H9 (cell line): ENCODE measurements at places on chromosomes 6 and 20.

GRCh38 chr6:33433544-33434191 lies 13.8 kb downstream of the SYNGAP1 start:
- H3K4me1 ChIP-seq = peaks cover 14% of the 10 kb centered on the region; the same call in 1 of the 2 replicates
- H3K36me3 ChIP-seq = peaks cover 38% of the 10 kb centered on the region
- H3K27ac ChIP-seq = no peak overlapping the region
- H3K4me3 ChIP-seq = peak overlapping the region; percentile 75
- H3K27me3 ChIP-seq = no peaks in the 10 kb centered on the region
- DNase-seq = peak; percentile 48

- H3K4me1 ChIP-seq = no peaks in the 10 kb centered on the region
- H3K27ac ChIP-seq = no peak overlapping the region
- H3K36me3 ChIP-seq = no peaks in the 10 kb centered on the region
- H3K27me3 ChIP-seq = no peaks in the 10 kb centered on the region
These were observed 45.5 kb upstream of the AFDN start for GRCh38 chr6:167781066-167781767.

DNA sequence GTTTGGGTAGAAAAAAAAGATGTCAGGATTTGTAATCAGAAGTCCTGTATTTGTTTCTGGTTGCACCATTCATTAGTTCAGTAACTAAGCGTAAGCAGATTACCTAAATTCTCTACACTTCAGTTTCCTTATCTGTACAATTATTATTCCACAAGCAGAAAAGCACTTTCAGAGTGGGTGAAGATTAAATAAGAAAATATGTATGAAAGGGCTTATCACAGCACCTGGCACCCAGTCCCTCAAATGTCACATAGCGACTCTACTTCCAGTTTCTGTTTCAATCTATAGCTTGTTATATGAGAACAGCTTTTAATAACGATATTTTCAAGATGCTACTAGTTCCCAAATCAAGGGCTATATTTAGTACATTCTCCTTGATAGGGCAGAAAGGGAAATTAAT lies 31.4 kb downstream of the RGS17 start:
- H3K27ac ChIP-seq = no peak overlapping the region
- no peaks in the 10 kb centered on the region; the same call in 1 of the 2 replicates for H3K4me1 ChIP-seq
- no peaks in the 10 kb centered on the region for H3K36me3 ChIP-seq

DNA sequence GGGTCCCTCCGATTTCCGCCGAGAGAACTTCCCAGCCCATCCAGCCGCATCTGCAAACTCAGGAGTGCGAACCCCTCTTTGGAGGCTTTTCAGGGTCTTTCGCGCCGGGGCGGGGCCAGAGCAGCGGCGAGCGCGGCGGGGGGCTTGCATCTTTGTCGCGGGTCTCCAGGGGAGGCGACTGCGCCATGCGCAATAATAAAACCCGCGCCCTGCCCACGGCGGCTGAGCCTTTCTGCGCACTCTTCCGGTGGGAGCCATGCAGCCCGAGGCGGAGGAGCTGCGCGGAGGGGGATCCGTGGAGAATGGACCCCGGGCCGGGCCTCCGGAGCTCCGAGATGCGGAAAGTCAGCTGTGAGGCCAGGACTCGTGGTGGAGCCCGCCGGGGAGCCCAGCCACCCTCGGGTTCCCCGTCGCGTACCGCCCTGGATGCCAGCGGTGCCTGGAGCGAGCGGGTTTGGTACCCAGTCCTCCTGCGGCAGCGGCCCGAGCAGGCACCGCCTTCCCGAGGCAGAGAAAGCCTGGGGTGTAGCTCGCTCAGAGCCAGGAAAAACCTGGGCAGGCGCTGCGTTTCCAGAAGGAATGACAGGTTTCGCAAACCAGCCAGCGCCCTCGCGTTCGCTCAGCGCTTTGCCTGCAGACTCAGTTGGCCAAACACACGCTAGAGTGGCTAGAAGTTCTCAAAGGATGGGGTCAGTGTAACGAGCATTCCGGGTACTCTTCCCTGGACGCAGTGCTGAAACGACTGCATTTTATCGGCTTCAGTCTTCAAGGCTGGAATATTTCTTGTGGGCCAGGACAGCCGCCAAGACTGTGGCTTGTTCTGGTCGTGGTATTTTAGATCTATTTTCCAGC lies 1.2 kb downstream of the AKAP12 start:
- H3K36me3 ChIP-seq = peaks cover 1% of the 10 kb centered on the region; the same call in 2 of the 3 replicates

DNA sequence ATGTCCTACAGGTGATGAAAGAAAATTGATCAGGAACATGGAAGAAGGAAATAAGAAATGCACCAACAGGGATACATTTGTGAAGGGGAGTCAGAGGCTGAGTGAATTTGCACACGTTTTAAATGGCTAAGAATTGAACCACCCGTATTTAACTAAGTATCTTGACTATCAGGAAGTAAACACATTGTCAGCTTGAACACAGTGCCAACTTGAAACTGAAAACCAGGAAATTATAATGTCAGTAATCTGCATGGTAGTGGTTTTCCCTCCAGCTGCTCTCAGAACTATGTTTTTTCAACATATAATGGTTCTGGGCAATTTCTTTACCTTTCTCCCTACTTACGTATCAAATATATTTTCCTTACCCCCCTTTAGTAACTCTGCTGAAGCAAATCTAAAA lies 366.5 kb upstream of the POU3F2 start:
- H3K27ac ChIP-seq = no peak overlapping the region
- no peak overlapping the region for H3K4me3 ChIP-seq
- no peaks in the 10 kb centered on the region for H3K36me3 ChIP-seq
- H3K4me1 ChIP-seq = no peaks in the 10 kb centered on the region
- no peak for DNase-seq

GRCh38 chr20:7770046-7770445 lies 170.2 kb downstream of the HAO1 start:
- no peaks in the 10 kb centered on the region for H3K4me1 ChIP-seq
- peaks cover 1% of the 10 kb centered on the region; the same call in 1 of the 2 replicates for H3K36me3 ChIP-seq
- H3K27me3 ChIP-seq = no peaks in the 10 kb centered on the region
- no peak overlapping the region for H3K27ac ChIP-seq
- no peak for DNase-seq
- H3K4me3 ChIP-seq = no peak overlapping the region

GRCh38 chr20:25083141-25083772 lies 1.3 kb upstream of the VSX1 start:
- H3K36me3 ChIP-seq = no peaks in the 10 kb centered on the region
- peaks cover 71% of the 10 kb centered on the region for H3K27me3 ChIP-seq
- no peaks in the 10 kb centered on the region for H3K4me1 ChIP-seq
- H3K4me3 ChIP-seq = peak overlapping the region; percentile 80

DNA sequence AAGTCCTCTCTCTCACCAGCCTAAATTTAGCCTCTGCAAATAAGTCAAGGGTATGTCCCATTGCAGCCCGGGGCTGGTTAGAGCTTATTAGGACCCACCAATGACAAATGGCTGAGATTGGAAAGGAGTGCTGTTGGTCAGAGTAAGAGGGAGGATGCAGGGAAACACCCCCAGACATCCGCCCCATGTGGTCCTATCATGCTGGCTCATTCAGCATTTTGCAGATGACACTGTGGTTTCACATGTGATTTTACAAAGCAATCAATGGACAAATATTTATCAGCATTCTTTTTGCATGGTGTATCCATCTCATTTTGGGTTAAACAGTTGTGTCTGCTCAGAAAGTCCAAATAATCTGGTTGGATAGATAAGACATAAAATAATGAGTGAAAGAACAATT lies 152.2 kb upstream of the EXOC2 start:
- no peak overlapping the region for H3K4me3 ChIP-seq
- DNase-seq = no peak
- H3K27me3 ChIP-seq = no peaks in the 10 kb centered on the region
- no peaks in the 10 kb centered on the region for H3K4me1 ChIP-seq

DNA sequence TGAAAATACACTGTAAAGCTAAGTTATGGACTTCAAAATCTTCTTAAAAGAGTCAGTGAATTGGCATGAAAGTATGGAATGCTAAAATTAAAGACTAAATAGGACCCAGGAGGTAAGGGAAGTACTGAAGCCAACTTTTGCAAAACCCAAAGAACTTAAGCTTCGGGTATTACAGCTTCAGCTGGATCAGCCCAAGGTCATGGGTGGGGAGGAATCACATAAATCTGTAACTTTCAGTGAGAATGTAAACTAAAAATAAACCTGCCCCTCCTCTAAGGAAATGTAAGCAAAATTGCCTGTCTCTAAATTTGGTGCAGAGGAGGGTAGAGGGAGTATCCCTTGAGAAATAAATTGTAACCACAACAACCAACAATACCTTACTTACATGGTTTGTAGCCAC lies 4.4 kb upstream of the MUC21 start:
- H3K27ac ChIP-seq = no peak overlapping the region
- DNase-seq = no peak
- no peaks in the 10 kb centered on the region for H3K27me3 ChIP-seq
- H3K4me1 ChIP-seq = no peaks in the 10 kb centered on the region; the same call in 1 of the 2 replicates
- H3K4me3 ChIP-seq = no peak overlapping the region
- H3K36me3 ChIP-seq = no peaks in the 10 kb centered on the region

DNA sequence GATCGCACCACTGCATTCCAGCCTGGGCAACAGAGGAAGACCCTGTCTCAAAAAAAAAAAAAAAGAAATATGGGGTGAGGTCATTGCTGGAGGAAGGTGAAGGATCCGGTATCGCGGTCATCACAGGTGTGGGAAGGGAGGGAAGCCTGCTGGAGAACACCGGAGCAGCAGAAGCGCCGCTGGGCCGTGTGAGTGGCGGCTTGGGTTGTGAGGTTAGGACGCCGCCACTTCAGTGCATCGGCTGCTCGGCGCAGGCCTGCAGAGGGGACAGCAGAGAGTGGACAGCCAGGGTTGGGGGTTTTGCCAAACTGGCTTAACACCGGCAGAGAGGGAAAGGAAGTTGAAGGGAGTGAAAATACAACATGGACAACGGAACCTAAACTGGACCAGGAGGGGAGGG lies 5.4 kb downstream of the TLDC2 start:
- no peaks in the 10 kb centered on the region for H3K27me3 ChIP-seq
- H3K4me3 ChIP-seq = no peak overlapping the region
- H3K36me3 ChIP-seq = no peaks in the 10 kb centered on the region
- no peak for DNase-seq

DNA sequence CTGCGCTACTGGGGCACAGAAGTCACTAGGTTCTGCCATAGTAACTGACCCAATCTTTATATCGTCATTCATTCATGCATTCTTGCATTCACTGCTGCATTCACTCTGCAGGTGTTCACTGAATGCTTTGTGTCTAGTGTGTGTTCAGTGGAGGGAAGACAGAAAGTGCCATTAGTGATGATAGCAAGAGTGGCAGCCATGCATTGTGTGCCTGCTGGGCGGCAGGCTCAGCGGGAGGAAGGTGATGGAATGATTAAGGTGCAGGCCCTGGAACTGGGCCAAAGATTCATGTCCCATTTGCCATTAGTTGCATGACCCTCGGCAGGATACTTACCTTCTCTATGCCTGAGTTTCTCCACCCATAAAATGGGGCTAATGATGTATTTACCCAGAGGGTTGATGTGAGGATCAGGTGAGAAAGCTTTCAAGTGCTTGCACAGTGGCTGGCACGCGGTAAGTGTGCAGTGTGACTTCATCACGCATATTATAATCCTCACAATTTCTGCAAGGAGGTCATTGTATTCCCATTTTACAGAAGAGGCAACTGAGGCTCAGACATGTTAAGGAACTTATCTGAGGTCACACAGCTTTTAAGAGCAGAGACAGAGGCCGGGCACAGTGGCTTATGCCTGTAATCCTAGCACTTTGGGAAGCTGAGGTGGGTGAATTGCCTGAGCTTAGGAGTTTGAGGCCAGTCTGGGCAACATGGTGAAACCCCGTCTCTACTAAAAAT lies 40.1 kb downstream of the ITPR3 start:
- no peaks in the 10 kb centered on the region for H3K27me3 ChIP-seq
- DNase-seq = no peak
- H3K27ac ChIP-seq = no peak overlapping the region

- DNase-seq = no peak
- H3K27me3 ChIP-seq = no peaks in the 10 kb centered on the region
- H3K27ac ChIP-seq = no peak overlapping the region
- H3K4me3 ChIP-seq = no peak overlapping the region
These were observed 35.0 kb upstream of the COL21A1 start for GRCh38 chr6:56282391-56282790.
